MM.1S (cell line): ENCODE measurements at places on chromosomes 5 and 9.

DNA sequence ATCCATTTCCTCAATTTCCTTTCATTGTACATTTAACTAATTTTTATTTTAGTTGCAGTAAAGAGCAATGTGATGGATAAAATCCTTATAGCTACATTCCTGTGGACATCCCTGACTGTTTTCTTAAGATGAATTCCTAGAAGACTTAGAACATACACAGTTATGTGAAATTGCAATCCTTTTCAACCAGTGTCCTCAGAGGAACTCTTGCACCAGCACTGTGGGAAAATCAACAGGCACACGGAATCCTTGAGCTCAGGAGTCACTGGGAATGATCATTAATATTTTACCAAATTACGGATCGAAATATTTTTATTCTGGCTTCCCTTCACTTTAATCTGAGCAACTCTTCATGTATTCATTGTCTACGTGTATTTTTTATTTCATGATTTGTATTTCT lies 901.9 kb upstream of the WWC1 start:
- H3K27ac ChIP-seq: no peak overlapping the region
- H3K4me1 ChIP-seq: no peaks in the 10 kb centered on the region
- no peaks in the 10 kb centered on the region for H3K27me3 ChIP-seq
- no peaks in the 10 kb centered on the region for H3K36me3 ChIP-seq
- no peak for DNase-seq

- H3K27me3 ChIP-seq: no peaks in the 10 kb centered on the region
- no peaks in the 10 kb centered on the region for H3K4me1 ChIP-seq
- H3K27ac ChIP-seq: no peak overlapping the region
- H3K4me3 ChIP-seq: no peak overlapping the region
- no peaks in the 10 kb centered on the region for H3K36me3 ChIP-seq
Observed at GRCh38 chr5:33806738-33807442, 84.9 kb downstream of the ADAMTS12 start.

GRCh38 chr9:26054600-26055520 lies 376.6 kb upstream of the TUSC1 start:
- no peak for DNase-seq
- H3K4me3 ChIP-seq: no peak overlapping the region
- H3K27ac ChIP-seq: no peak overlapping the region
- H3K4me1 ChIP-seq: no peaks in the 10 kb centered on the region
- H3K36me3 ChIP-seq: no peaks in the 10 kb centered on the region
- H3K27me3 ChIP-seq: no peaks in the 10 kb centered on the region

GRCh38 chr9:129398961-129399633 lies 221.0 kb upstream of the IER5L start:
- peaks cover 43% of the 10 kb centered on the region for H3K27me3 ChIP-seq
- no peaks in the 10 kb centered on the region for H3K4me1 ChIP-seq
- H3K4me3 ChIP-seq: no peak overlapping the region
- no peaks in the 10 kb centered on the region for H3K36me3 ChIP-seq

- H3K36me3 ChIP-seq: no peaks in the 10 kb centered on the region
- no peaks in the 10 kb centered on the region for H3K27me3 ChIP-seq
- no peak overlapping the region for H3K4me3 ChIP-seq
Observed at GRCh38 chr5:155689406-155689805, 637.6 kb upstream of the SGCD start.

DNA sequence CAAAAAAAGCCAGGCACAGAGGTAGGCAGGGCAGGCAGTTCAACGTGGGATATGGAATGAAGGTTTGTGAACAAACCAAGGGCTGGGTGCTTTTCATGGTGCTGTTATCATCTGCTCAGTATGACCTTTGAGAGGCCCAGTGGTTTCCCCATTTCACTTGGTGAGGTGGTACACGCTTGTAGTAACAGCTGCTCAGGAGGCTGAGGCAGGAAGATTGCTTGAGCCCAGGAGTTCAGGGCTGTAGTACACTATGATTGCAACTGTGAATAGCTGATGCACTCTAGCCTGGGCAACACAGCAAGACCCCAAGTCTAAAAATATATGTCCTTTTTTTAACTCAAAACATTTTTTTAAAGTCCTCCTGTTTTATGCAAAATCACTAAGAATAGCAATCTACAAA lies 174.8 kb downstream of the ENC1 start:
- H3K4me3 ChIP-seq: no peak overlapping the region
- DNase-seq: peak; percentile 63
- peak overlapping the region; percentile 84; the same call in 1 of the 2 replicates for H3K27ac ChIP-seq
- H3K4me1 ChIP-seq: peaks cover 14% of the 10 kb centered on the region
- H3K27me3 ChIP-seq: no peaks in the 10 kb centered on the region

- no peak for DNase-seq
- no peaks in the 10 kb centered on the region for H3K4me1 ChIP-seq
- no peaks in the 10 kb centered on the region for H3K27me3 ChIP-seq
- no peak overlapping the region for H3K27ac ChIP-seq
- no peak overlapping the region for H3K4me3 ChIP-seq
Observed at GRCh38 chr9:120312031-120312430, 267.9 kb downstream of the CDK5RAP2 start.

DNA sequence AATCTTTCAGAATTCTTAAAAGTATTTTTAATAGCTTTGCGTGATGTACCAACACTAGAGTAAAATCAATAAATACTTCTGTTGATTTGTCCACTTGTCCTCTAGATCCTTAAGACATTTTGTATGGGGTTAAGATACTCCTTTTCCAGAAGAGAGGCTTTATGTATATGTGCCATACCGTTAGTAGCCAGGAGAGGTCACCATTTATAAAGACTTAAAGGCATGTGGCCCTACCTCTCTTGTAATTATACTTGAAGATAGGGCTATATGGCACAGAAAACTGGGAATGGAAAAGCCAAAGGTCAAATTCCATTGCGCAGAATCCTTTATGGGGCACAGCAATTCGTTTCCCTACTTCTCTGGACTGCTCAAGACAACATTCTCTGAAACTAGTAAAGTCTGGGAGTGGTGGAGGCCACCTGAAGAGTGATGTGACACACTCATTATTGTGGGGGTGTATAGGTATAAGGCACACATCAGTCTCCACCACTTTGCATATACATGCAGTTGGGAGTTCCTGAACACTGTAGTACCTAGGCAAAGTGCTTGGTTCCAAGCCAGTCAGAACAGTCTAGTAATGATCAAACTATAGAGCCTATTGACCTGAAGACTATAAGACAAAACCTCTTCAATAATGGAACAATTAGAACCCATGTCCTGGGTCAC lies 140.1 kb upstream of the FBXL17 start:
- no peaks in the 10 kb centered on the region for H3K27me3 ChIP-seq
- no peaks in the 10 kb centered on the region for H3K36me3 ChIP-seq
- H3K4me1 ChIP-seq: peaks cover 34% of the 10 kb centered on the region
- H3K27ac ChIP-seq: peak overlapping the region; percentile 95
- peak overlapping the region; percentile 28; the same call in 1 of the 2 replicates for H3K4me3 ChIP-seq

- no peaks in the 10 kb centered on the region for H3K4me1 ChIP-seq
- no peak overlapping the region for H3K27ac ChIP-seq
- H3K27me3 ChIP-seq: no peaks in the 10 kb centered on the region
- H3K4me3 ChIP-seq: no peak overlapping the region
Observed at GRCh38 chr5:174571662-174572397, 152.6 kb upstream of the MSX2 start.

DNA sequence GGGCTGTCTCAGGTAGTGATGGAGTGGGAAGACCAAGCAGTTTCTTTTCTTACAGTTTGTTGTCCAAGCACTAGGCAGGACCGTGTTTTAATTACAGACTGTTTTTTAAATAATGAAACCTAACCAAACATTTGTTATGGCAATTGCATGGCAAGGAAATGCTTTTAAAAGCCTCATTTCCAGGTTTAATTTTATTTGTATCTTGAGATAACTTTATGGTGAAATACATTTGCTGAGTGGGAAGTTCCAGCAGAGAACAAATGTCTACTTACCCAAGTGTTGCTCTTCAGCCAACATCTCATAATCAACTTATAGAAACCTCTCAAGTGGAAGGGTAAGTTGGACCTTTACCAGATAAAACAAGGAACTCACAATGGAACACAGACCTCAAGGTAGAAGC lies 11.8 kb upstream of the LHFPL2 start:
- H3K27ac ChIP-seq: no peak overlapping the region
- no peaks in the 10 kb centered on the region for H3K36me3 ChIP-seq
- no peak overlapping the region for H3K4me3 ChIP-seq
- no peak for DNase-seq
- peaks cover 20% of the 10 kb centered on the region for H3K4me1 ChIP-seq
- no peaks in the 10 kb centered on the region for H3K27me3 ChIP-seq

- no peaks in the 10 kb centered on the region for H3K4me1 ChIP-seq
- H3K27me3 ChIP-seq: no peaks in the 10 kb centered on the region
- no peak overlapping the region for H3K4me3 ChIP-seq
- H3K36me3 ChIP-seq: no peaks in the 10 kb centered on the region
Observed at GRCh38 chr9:35001285-35001677, 11.7 kb downstream of the DNAJB5 start.

- no peaks in the 10 kb centered on the region for H3K27me3 ChIP-seq
- H3K36me3 ChIP-seq: no peaks in the 10 kb centered on the region
- peaks cover 15% of the 10 kb centered on the region; the same call in 1 of the 2 replicates for H3K4me1 ChIP-seq
- H3K4me3 ChIP-seq: no peak overlapping the region
- H3K27ac ChIP-seq: no peak overlapping the region
Observed at GRCh38 chr5:135596157-135596763, 17.5 kb upstream of the CXCL14 start.

- H3K27ac ChIP-seq: no peak overlapping the region
- no peaks in the 10 kb centered on the region for H3K4me1 ChIP-seq
- DNase-seq: no peak
- no peak overlapping the region for H3K4me3 ChIP-seq
Observed at GRCh38 chr9:137717776-137718327, 99.0 kb downstream of the EHMT1 start.

DNA sequence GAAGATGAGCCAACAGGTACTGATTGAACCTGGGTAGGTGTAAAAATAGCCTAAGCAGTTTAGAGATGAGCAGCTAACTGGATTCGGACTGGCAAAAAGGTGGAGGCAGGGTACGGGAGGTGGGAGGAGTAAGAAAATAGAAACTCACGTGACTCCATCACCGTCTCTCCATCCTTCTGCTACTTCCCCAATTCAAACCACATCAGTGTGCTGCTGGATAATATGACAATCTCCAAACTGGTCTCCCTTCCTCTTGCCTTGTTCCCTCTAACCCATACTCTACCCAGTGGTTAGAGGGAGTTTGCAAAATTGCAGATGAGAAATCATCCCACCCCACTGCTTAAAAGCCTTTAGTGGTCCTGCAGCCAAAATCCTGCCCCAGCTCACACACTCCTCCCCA lies 42.7 kb downstream of the RIGI start:
- H3K27ac ChIP-seq: no peak overlapping the region
- no peak for DNase-seq
- H3K36me3 ChIP-seq: no peaks in the 10 kb centered on the region
- H3K4me1 ChIP-seq: no peaks in the 10 kb centered on the region

DNA sequence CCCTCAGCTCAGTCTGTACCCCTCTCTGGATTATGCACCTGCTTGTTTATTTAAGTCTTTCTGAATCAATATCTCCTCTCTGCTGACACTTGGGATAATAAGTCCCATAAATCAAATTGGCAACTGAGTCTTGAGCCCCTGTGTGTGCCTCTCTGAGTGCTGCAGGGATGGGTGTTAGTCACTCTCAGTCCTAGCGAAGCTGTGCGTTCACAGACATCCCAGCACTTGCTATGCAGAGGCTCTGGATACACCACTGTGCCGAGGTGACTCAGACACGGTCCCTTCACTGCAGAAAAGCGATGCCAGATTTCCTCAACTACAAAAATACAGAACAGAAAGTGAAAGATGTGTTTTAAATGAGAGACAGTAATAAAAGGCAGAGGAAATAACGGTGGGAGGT lies 4.1 kb upstream of the KCNMB1 start:
- no peaks in the 10 kb centered on the region for H3K4me1 ChIP-seq
- no peak overlapping the region for H3K4me3 ChIP-seq
- DNase-seq: peak; percentile 17
- no peak overlapping the region for H3K27ac ChIP-seq

GRCh38 chr9:35728041-35728971 lies 3.7 kb downstream of the TLN1 start:
- H3K4me3 ChIP-seq: peak overlapping the region; percentile 19; the same call in 1 of the 2 replicates
- peaks cover 28% of the 10 kb centered on the region for H3K4me1 ChIP-seq
- peak overlapping the region; percentile 4; the same call in 1 of the 2 replicates for H3K27ac ChIP-seq
- peak; percentile 29 for DNase-seq

DNA sequence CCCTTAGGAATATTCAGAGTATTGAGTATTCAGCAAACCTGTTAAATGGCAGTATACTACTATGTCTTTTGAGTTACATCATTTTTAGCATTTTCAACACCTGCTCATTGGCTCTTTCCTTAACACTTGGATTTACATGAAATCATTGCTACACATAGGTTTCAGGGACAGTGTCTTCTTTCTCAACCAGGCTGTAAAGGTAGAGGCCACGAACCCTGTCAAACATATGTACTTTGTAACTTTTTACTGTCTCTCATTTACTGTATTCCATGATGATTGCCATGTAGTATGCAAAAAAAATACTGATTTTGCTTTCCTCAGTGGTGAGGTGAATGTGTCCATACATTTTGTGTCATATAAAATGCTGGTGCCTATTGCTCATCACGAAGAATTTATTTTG lies 264.4 kb downstream of the SLCO4C1 start:
- no peaks in the 10 kb centered on the region for H3K4me1 ChIP-seq
- no peaks in the 10 kb centered on the region for H3K36me3 ChIP-seq
- DNase-seq: no peak
- no peak overlapping the region for H3K4me3 ChIP-seq
- H3K27me3 ChIP-seq: no peaks in the 10 kb centered on the region

DNA sequence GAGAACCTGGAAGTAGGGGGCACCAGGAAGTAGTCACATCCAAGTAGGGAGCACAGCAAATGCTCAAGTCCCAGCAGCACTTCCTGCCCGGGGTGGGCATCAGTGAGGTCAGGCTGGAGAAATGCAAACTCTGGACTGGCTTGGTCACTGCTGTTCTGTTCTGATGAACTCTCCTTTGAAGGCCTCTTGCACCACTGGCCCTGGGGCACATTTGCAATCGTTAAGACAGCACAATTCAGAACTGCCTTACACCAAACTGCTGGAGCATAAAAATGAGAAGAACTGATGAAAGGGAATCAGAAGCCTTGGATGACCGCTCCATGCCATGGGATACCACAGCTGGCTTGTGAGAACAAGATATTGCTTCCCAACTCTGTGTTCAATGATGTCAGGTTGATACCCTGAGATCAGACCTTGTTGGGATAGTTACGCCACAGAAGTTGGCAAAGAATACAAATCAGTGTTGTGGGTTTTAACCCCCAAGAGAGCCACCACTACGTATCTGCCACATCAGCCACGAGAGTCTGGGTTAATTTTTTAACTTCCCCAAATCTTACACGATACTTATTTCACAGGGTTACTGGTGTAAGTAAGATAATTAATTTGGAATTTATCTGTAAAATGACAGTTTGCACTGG lies 42.3 kb upstream of the ZSWIM6 start:
- H3K4me1 ChIP-seq: no peaks in the 10 kb centered on the region
- no peak overlapping the region for H3K4me3 ChIP-seq
- H3K27ac ChIP-seq: no peak overlapping the region
